Left kidney (tissue), 8 donors: ENCODE measurements at places on chromosomes 5 and 9. TPM values are rescaled to one million over a fixed set of nuclear protein-coding genes. Genes with fewer than 3 reads are reported as not detected.

The TXNDC8 gene
- polyA plus RNA-seq, result not detected

The CDX1 gene
- polyA plus RNA-seq, result 0.45 TPM

The DBH gene
- polyA plus RNA-seq, result 0.90 TPM

The CEL gene
- 4.7 TPM for polyA plus RNA-seq

The TAF11L10 gene
- not detected for polyA plus RNA-seq

The CTSV gene
- 32.0 TPM for polyA plus RNA-seq

The FOXD4L5 gene
- 0.27 TPM for polyA plus RNA-seq

The SPIN1 gene
- polyA plus RNA-seq, result 204 TPM

The CBY3 gene
- 0.30 TPM for polyA plus RNA-seq

The ZNF366 gene
- polyA plus RNA-seq, result 3.5 TPM

The ENHO gene
- polyA plus RNA-seq, result 1.4 TPM

The FBXL7 gene
- 29.8 TPM for polyA plus RNA-seq

The TJP2 gene
- 108 TPM for polyA plus RNA-seq

The ARHGEF37 gene
- 5.3 TPM for polyA plus RNA-seq

The LRRC19 gene
- polyA plus RNA-seq, result 19.4 TPM

The RLN2 gene
- polyA plus RNA-seq, result 2.1 TPM

The CYLC2 gene
- polyA plus RNA-seq, result not detected

The DDX4 gene
- 0.12 TPM for polyA plus RNA-seq

The HMCN2 gene
- polyA plus RNA-seq, result 0.98 TPM

The FBP1 gene
- polyA plus RNA-seq, result 66.0 TPM

The AQP7 gene
- polyA plus RNA-seq, result 24.4 TPM

The PCDHGA9 gene
- 6.5 TPM for polyA plus RNA-seq

The CRHBP gene
- 24.2 TPM for polyA plus RNA-seq

The PRELID2 gene
- polyA plus RNA-seq, result 9.8 TPM

The SYNPO gene
- 85.9 TPM for polyA plus RNA-seq

The C7 gene
- 148 TPM for polyA plus RNA-seq

The IL12B gene
- 0.07 TPM for polyA plus RNA-seq

The DMRT3 gene
- 1.5 TPM for polyA plus RNA-seq

The TMEM215 gene
- 0.12 TPM for polyA plus RNA-seq

The GRIA1 gene
- polyA plus RNA-seq, result 4.3 TPM

The RBM22 gene
- polyA plus RNA-seq, result 86.4 TPM

The CREB3 gene
- 37.8 TPM for polyA plus RNA-seq

The KIAA1191 gene
- polyA plus RNA-seq, result 152 TPM

The NDUFB6 gene
- 70.6 TPM for polyA plus RNA-seq

The CTNND2 gene
- polyA plus RNA-seq, result 2.8 TPM

The OLFML2A gene
- polyA plus RNA-seq, result 18.7 TPM

The BHMT gene
- 348 TPM for polyA plus RNA-seq

The SLCO6A1 gene
- not detected for polyA plus RNA-seq

The TAF11L12 gene
- not detected for polyA plus RNA-seq

The RAD50 gene
- polyA plus RNA-seq, result 57.1 TPM

The CDH9 gene
- 21.8 TPM for polyA plus RNA-seq

The RMI1 gene
- polyA plus RNA-seq, result 26.8 TPM

The IFNA13 gene
- polyA plus RNA-seq, result not detected

The EQTN gene
- 0.43 TPM for polyA plus RNA-seq

The GPR151 gene
- not detected for polyA plus RNA-seq

The HAPLN1 gene
- 9.7 TPM for polyA plus RNA-seq

The ACOT12 gene
- 1.2 TPM for polyA plus RNA-seq

The SKP2 gene
- 55.5 TPM for polyA plus RNA-seq

The GAPT gene
- 0.55 TPM for polyA plus RNA-seq

The MYMK gene
- polyA plus RNA-seq, result 0.37 TPM

The PTGES gene
- 4.3 TPM for polyA plus RNA-seq

The PCDHA12 gene
- polyA plus RNA-seq, result 0.23 TPM

The FOXD4 gene
- 0.62 TPM for polyA plus RNA-seq

The GLE1 gene
- 34.2 TPM for polyA plus RNA-seq

The CCIN gene
- 0.42 TPM for polyA plus RNA-seq

The DMAC1 gene
- 80.5 TPM for polyA plus RNA-seq
